ENCODE measurements at places on chromosomes 7 and 10.
A peak's percentile ranks its signal among the peaks of the same experiment; 100 is the strongest.

DNA sequence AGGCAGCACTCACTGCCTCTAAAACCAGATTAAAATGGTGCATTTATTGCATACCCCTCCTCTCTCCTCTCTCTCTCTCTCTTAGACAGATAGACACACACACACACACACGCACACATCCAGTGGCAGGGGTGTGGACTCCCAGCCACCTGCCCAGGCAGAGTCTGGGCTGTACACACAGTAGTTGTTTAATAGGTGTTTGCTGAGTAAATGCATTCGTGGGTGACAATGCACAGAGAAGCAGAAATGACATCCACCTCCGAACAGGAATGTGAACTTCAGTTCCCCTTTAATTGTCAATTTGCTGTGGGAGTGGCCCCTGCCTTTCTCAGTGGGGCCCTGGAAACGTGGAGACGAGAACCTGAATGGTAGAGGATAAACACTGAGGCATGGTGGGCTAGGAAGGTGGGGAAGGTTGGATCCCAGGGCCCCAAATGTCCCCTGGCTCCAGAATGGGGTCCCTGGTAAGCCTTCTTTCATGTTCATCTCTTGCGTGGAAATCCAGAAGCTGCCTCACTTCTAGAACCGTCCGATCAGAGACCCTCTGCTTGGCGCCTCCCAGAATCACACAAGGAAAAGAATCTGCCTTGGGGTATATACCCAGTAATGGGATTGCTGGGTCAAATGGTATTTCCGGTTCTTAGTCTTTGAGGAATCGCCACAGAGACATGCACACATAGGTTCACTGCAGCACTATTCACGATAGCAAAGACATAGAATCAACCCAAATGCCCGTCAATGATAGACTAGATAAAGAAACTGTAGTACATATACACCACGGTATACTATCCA lies 58.5 kb upstream of the ECHDC3 start:
- DNase-seq, result no peak

GRCh38 chr7:50866343-50867033 lies 83.8 kb upstream of the GRB10 start:
- DNase-seq, result no peak

- no peak for DNase-seq
Observed at GRCh38 chr10:88896372-88896993, 16.4 kb downstream of the STAMBPL1 start.

- DNase-seq, result peak; percentile 54
Observed at GRCh38 chr10:74502963-74503608, 323.3 kb upstream of the KAT6B start.

GRCh38 chr7:31962246-31962645 lies 108.0 kb downstream of the PDE1C start:
- no peak for DNase-seq

GRCh38 chr10:132632091-132632561 lies 94.5 kb downstream of the INPP5A start:
- no peak for DNase-seq

DNA sequence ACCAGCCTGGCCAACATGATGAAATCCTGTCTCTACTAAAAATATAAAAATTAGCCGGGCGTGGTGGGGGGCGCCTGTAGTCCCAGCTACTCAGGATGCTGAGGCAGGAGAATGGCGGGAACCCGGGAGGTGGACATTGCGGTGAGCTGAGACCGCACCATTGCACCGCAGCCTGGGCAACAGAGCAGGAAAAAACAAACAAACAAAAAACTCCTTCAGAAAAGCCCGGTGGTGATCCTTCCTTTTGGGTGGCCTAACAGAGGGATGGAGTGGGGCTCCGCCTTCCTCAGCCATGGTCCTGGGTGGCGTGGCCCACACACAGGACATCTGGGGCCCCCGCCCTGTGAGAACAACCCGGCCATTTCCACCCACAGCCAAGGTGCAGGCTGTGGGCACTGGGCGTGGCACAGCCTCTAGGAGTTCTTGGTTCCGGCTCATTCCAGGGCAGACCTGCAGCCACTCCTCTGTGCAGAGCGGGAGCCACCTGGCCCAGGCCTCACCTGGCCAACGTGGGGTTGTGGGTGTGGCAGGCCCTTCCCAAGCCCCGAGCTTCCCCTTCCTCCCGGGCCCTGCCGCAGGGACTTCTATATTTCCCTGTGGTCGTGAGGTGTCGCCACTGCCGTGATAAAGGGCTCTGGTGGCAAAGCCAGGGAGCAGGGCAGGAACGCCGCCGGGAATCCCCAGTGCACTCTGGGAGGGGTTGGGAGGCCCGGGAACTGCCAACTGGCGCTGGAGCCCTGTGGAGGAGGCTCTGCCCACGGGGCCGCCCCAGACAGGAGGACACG lies 37.6 kb downstream of the GET4 start:
- DNase-seq, result no peak

- DNase-seq, result peak; percentile 31
Observed at GRCh38 chr7:127807340-127807739, 155.3 kb downstream of the SND1 start.

- DNase-seq, result no peak
Observed at GRCh38 chr10:14270370-14270769, 60.4 kb downstream of the FRMD4A start.

DNA sequence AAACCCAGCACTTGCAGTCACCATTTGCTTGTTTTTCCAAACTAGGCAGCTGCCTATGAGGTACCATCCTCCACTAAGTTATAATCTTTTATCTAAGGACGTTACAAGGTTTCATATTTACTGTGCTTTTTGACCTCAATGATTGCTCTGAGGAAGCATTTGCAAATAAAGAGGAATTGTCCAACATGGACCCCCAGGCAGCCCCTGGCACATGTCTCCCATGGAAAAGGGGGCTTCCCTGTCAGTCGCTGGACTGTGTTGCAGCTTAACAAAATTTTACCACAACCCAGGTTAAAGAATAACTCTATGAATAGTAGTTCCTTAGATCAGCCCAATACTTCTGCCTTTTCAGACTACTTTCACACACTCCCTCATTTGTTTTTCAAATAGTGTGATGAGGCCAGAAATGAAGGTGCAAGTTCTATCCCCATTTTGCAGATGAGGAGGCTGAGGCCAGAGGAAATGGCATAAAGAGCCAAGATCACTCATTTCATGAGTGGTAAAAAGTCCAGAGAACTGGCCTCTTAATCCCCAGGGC lies 52.8 kb upstream of the ZPBP start:
- no peak for DNase-seq

DNA sequence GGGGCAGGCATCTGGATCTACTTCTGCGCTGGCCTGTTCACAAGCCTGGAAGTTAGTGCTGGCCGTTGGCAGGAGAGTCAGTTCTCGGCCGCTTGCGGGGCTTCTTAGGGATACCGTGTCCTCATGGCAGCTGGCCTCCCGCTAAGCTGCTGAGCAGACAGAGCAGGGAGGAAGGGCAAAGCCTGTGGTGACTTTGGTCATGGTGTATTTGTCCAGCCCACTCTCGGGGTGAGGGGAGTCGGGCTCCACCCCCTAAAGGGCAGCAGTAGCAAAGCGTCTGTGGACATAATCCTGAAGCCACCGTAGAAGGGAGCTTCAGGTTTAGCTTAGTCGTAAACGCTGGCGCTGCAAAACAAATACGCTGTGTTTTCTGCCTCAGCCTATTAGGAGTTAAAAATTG lies 12.2 kb downstream of the UBE3C start:
- DNase-seq, result peak; percentile 68

- peak; percentile 25 for DNase-seq
Observed at GRCh38 chr7:52726493-52726892, 308.9 kb upstream of the POM121L12 start.

GRCh38 chr10:122191936-122192541 lies 79.1 kb upstream of the BTBD16 start:
- peak; percentile 67 for DNase-seq

- DNase-seq, result no peak
Observed at GRCh38 chr7:28597284-28597683, 185.0 kb downstream of the CREB5 start.

DNA sequence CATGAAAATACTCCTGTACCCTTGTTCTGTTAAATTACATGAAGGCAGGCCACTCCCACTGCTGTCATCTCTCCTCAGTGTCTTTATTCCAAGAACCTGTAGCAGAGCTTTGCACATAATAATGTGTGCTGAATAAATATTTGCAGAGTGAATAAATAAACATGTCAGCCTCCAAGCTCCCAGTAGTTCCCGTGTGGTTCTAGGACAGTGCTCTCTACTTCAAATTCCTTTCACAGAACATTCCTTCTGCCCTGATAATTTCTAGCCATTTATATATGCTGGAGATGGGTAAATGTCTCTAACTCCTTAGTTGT lies 20.3 kb upstream of the HYAL4 start:
- no peak for DNase-seq

DNA sequence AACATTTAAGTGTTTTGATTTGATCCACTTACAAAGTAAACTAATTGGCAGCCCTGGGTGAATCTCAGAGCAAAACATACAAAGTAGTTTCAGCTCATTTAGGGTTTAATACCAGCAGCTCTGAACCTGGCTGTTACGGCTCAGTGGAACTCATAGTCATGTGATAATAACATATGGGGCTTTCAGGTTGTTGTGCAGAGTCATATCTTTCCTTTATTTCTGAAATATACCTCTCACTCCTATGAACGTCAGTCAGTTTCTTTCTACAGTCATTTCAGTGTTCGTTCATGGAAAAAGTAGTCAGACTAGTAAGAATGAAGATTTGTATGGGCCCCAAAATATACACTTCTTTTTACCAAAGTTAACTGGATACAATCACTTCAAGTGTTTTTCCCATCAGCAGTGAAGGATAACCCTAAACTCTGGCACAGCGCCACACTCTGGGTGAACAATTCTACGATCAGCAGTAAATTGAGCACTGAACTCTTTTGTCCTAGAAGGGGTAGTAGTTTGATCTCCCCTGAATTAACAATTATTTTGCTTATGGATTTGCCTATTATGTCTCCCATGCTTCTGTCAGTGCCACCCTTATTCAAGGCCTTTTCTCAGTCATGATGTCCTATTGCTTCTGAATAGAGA lies 218.6 kb downstream of the THSD7A start:
- DNase-seq, result no peak

DNA sequence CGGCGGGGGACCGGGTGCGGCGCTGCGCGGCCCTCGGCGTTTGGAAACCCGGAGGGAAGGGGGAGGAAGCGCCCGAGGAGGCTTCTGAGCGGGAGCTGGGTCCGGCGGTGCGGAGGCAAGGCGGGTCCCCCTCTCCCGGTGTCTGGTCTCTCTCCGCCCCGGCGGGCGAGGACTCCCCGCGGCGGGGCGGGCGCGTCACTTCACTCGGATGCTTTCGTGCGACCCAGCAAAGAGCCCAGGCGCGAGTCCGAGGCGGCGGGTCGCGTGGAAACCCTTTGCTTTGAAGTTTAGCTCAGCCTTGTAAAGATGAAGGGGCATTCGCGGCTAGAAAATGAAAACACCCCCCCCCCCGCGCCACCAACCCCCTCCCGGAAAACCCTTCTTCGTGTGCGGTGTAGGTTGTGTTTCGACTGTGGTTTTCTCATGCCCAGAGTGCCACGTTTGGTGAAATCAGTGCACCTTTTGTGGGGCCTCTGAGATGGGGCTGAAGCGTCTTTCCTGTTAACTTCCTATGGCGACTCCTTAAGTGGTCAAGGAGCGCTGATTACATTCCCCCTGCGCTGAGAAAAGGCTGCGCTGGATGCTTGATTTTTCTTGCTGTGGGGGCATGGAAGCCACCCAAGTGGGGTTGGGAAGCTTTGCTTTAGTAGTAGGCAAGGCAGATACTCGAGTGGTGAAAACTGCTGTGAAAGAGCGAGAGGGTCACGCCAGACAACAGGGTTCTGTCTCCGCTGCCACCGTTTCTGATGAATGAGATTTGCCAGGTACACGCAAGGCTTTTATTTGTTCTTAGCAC lies 876 bp downstream of the GNAI1 start:
- DNase-seq, result peak; percentile 62

- no peak for DNase-seq
Observed at GRCh38 chr10:96397902-96398301, 39.1 kb upstream of the OPALIN start.

- DNase-seq, result peak; percentile 54
Observed at GRCh38 chr10:120394446-120394845, 62.6 kb upstream of the PLPP4 start.

- no peak for DNase-seq
Observed at GRCh38 chr7:158508802-158509385, 78.7 kb downstream of the PTPRN2 start.

- DNase-seq, result no peak
Observed at GRCh38 chr7:127367679-127368078, 24.8 kb downstream of the ZNF800 start.

DNA sequence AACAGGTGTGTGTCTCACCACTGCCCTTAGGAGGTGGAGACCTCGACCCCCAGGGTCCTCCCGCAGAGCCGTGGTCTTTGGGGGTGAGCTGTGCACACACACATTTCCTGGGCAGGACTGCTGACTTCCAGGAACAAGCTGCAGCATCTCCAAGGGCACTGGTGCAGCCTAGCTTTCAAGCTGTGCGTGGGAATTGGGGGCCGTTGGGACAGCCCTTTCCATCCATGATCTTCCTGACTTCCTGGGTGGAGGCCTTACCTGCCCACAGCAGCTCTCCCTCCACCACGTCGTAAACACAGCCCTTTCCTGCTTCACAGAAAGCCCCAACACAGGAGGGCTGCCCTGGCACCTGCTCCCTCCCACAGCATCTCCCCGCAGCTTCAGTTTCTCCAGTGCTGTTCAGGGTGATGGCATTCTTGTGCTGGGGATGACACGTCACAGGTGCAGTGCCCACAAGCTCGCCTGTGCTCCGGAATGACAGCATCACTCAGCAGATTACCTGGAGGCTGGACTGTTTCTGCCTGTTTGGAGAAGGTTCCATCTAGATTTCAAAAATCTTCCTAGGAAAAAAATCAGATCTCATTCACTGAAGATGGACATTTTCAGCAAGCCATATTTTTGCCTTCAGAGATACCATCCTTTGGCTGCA lies 208.0 kb upstream of the PPP2R2D start:
- DNase-seq, result no peak

GRCh38 chr7:116970238-116970910 lies 17.1 kb downstream of the ST7 start:
- no peak for DNase-seq

DNA sequence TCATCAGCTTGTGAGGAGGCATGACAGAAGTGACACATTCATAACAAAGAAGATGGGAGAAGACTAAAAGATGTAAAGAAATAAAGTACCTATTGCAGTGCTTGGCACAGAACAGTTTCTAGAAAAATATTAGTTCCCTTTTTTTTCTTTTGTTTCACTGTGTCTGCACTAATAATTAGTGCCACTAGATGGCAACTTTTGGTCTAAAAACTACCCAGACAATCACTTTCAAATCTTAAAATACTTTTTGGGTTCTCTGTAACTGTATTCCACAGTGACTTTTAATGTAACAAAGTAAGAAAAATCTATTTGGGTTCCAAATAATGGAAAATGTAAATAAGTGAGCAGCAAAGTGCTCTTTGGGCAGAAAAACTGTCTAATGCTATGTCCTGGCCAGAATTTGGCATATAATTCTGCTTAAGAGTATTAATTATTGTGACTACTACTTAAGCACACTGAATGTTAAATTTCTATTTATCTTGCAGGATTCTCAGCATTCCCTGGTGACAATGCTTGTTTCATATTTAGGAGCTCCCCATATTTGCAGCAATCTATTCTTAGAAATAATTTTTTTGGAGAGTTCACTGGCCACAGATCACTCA lies 134.8 kb upstream of the KIF5B start:
- DNase-seq, result peak; percentile 62

- DNase-seq, result no peak
Observed at GRCh38 chr10:15478950-15479349, 107.9 kb upstream of the FAM171A1 start.

- DNase-seq, result no peak
Observed at GRCh38 chr10:8853048-8853447, 798.6 kb downstream of the GATA3 start.
